ENCODE measurements at places on chromosomes 2 and 18.

- DNase-seq = no peak
These were observed 27.9 kb downstream of the PSD4 start for GRCh38 chr2:113201496-113202304.

DNA sequence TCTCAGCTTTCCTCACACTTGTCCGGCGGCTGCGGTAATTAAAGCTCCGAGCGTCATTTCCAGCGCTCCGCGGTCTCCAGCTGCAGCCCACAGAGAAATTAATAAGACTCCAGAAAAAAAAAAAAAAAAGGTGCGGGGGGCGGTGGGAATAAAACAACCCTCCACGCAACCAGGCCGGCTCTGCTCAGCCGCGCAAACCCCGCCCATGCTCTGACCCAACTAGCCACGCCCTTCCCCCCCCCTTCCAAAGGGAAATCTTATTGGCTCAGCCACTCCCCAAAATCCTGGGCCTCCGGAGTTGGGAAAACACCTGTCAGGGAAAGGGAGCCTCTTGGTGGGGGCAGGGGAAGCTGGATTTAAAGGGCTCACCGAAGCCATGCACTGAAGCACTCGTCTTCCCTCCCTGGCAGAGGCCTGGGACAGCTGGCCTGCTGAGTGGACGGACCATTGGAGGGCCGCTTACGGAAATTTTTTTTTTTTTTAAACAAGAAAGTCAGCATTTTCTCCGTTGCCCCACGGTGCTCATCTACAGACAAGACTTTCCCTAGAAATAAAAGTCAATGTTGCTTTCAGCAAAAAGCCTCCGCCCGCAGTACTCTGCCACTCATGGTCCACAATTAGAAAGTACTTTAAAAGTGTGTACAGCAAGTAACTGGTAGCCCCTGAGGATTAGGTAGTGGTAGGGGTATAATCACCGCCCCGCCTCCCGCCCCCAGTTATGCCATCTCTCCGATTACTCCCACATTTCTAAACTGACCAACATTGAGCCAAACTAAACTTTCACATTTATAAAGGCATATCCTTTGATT, 674 bp upstream of the ERBB4 start:
- no peak for DNase-seq

DNA sequence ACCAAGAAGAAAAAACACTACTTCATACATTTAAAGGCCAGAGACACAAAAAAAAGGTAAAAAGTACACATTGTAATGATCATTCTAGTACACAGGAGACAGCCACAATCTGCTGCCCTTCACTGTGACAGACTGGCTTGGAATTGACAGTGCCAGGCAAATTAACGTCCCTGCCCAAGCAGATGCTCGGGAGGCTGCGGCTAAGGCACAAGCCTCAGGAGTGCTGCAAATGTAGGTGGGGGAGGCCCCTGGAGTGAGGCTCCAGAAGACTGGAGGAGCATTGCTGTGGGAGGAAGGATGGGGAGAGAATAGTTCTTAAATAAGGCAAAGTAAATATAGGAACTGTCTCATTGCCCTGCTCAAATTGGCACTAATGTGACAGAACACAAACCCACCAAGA, 18.6 kb downstream of the ERCC3 start:
- no peak for DNase-seq

DNA sequence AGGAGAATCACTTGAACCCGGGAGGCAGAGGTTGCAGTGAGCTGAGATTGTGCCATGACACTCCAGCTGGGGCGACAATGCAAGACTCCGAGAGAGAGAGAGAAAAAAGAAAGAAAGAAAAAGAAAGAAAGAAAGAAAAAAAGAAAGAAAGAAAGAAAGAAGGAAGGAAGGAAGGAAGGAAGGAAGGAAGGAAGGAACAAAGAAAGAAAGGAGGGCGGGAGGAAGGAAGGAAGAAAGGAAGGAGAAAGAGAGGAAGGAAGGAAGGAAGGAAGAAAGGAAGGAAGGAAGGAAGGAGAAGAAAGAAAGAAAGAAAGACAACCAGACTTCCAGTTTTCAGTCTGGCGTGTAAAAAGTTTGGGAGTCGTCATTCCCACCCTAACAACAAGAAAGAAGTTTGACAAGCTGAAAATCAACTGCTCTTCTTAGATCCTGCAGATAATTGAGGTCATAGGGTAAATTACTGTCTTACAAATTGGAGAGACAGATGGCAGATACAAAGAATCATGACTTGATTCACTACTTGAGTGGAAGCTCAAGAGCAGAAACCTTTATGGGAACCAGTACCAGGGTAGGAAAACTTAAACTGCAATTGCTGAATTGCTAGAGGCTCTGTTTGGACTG, 15.1 kb upstream of the CYP27C1 start:
- no peak for DNase-seq

- DNase-seq = no peak
These were observed 7.4 kb downstream of the WDR43 start for GRCh38 chr2:28901841-28902240.

DNA sequence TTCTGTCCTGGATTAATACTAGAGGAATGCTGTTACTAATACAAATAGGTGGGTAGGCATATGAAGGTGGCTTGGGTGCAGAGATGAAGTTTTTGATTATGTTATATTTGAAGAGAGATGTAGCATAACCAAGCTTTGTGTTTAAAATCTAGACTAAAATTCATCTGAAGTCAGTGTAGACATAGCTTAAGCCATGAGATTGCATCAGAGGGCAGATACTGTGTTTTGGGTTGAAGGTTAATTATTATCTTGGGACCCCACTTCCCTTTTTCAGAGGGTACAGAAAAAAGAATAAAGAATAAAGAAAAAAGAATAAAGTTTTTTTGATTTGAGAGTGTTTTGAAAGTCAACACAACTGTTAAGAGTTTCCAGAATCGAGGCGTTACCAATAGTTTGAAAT, 13.0 kb downstream of the PPM1B start:
- no peak for DNase-seq

GRCh38 chr2:186827411-186827810, 21.6 kb downstream of the ZSWIM2 start:
- no peak for DNase-seq

DNA sequence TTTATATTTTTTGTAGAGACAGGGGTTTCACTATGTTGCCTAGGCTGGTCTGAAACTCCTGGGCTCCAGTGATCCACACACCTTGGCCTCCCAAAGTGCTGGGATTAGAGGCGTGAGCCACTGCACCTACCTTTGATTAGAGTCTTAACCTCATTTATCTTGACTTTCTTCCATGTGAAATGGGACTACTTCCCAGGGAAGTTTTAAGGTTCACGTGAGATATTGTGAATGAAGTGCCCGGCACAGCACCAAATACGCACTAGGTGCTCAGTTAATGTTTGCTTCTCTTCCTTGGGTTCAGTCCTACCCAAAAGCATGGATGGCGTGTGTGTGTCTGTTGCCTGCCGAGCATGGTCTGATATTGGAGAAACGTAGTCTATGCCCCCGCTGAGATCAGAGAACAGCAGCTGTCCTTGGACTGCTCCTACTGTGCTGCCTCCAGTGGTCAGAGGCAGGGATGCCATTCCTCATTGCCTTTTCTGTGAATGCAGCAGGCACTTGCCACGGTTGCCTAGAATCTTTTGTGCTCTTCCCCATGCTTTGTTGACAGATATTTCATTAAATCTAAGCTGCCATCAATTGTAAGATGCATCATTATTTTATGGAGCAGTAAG, 12.3 kb upstream of the TFCP2L1 start:
- no peak for DNase-seq

DNA sequence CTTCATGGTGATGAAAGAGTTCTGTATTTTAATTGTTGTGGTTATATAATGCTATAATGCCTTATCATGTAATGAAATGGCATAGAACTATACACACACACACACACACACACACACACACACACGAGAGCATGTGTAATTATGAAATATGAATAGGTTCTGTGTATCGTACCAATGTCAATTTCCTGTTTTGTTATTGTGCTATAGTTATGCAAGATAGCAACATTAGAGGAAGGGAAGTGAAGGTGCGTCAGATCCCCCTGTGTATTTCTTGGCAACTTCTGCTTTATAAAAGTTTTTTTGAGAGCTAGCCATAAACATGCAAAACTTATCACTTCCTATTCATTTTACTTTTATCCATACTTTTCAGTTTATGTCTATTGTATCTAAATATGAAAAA, 60.7 kb upstream of the ARHGAP15 start:
- DNase-seq = no peak

DNA sequence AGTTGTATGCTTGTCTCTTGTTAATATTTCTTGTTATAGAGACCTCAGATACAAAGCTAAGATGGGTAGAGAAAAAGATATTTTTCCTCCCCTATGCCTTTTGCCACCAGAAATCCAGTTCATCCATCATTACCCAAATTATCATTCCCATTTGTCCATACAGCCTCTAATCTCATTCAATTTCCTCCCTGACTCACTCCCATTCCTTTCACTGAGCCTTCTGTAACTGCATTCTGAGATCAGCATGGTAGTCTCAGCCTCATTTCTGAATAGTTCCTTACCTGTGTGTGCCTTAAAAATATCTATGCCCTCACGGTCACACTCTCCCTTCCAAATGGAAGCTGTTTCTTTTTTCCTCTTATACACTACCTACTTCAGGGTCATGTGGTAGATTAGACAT, 15.7 kb upstream of the PIK3C3 start:
- no peak for DNase-seq

- DNase-seq = no peak
These were observed 48.2 kb upstream of the KCNG2 start for GRCh38 chr18:79749251-79750191.

DNA sequence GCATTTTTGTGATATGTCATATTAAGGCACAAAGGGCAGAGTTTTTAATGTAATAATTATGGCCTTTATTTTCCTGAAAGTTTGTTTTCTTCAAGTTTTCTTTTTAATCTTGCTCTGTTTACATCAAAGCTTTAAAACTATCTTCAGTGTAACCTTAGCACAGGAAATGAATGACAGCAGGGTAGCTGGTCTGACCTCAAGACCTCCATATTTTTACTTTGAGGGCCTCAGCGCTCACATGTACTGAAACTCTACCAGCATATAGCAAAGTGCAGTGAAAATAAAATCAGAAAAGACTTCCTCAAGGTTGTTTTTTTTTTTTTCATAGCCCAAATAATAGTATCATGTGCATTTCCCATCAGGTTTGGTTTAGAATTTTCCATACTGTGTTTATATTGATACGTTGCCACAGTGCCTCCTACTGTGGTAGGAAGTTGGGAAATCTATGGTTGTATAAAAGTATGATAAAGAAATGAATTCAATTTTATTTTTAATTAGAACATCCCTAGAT, 163.4 kb downstream of the UBE2E3 start:
- DNase-seq = no peak

DNA sequence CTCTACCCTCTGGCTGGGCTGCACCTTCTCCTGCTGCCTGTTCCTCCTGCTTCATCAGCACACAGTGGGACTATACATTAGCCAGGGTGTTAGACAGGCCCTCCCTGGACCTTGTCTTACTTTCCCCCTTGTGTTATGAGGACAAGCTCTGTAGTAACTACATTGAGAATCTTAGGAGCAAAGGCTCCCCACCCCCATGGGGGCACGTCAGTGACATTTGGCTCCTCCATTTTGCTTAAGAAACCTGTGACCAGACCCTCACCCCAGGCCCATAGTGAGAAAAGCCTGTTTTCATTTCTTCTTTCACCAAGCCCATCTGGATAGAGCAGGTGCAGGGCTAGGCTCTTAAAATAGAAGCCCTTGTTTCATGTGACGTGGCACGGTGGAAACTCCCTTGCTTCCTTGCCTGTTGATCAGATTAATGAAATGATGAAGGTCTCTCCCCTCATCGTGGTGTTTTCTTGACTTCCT, 146.7 kb downstream of the RPIA start:
- DNase-seq = no peak

GRCh38 chr2:25304321-25304720, 37.4 kb downstream of the DNMT3A start:
- DNase-seq = no peak

DNA sequence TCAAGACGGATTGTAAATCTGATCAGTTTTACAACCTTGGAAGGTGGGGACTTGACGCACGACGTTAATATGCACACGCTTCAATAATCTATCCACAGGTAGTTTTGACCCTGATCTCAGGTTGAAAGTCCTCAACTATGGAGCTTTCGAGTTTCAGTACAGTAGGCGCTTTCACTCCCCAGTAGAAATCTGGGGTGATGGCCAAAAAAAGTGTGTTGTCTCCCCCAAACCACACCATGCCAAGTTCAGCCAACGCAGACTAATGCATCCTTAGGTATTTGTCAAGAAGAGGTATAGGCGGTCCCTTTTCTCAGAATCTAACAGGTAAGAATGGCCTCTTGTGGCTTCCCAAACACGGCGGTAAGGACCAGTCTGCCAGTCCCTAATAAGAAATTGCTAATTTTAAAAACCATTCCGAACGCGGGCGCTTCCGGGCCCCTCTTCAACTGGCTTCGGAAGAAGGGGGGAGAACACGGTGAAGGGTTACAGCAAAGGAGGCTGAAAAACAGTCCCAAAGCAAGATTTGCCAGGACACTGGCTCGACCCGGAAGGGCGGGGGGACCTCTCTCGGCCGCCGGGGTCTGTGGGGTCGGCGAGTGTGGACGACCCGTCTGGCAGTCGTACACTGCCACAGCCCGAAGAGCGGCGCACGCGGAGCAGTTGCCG, 659 bp downstream of the FAM210A start:
- no peak for DNase-seq

DNA sequence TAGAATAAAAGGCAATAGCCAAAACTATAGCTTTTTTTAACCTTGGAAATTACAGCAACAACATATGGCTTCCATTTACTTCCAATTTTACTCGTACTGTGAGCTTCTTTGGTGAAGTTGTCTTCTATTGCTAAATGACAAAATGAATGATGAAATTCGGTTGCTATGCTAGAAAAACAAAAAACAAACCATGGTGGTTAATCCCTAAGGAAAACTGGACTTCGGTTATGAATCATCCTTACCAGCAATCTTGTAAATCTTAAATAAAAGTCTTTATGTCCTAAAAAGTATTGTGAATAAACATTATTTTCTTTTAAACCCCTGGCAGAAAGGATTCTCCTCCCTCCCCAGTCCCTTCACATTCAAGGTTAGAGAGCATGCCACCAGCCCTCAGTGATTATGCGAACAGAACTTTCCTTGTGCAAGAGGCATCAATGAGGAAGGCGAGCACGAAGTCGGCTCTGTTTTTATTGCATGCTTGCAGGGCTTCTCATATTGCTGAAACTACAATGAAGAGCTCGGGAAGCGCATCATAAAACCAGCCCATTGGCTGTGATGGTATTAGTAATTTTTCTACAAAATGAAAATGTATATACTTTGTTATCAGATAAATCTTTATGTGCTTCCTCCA, 62.9 kb downstream of the ZNF521 start:
- no peak for DNase-seq
